ENCODE measurements at places on chromosomes 1 and 21.
A peak's percentile ranks its signal among the peaks of the same experiment; 100 is the strongest.

DNA sequence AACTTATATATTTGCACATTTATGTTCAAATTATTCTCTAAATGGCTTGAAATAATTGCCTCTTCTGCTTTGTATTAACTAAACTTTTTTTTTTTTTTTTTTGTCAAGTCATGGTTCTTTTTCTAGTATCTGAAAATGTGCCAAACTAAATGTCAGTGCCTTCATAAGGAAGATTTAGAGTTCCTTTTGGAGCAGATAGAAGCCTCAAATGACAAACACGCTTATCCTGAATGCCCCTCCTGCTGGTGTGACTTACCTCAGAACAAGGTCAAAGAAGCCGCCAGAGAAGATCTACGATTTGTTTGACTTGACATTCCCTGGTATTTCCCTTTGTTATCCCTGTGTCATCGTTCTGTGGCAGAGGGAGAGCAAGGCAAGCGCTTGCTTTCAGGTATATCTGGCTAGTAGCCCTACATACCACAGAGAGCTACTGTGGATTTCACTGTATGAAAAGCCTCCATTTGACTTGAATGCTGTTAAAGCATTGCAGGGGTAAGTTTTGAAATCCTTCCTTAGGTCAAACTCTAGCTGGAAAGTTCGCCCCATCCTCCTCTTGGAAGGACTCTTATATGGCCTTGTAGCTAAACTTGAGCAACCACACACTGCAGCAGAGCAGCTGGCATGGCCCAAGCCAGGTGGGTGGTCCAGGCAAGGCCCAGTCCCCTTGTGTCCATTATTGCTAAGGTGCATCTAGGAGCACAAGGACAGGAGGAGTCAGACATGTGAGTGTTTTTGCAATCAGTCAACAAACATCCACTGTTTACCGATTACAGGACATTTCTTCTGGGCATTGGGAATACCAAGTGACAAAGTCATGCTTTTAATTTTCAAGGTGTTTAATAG, 285.4 kb upstream of the USP25 start:
- DNase-seq, result no peak

DNA sequence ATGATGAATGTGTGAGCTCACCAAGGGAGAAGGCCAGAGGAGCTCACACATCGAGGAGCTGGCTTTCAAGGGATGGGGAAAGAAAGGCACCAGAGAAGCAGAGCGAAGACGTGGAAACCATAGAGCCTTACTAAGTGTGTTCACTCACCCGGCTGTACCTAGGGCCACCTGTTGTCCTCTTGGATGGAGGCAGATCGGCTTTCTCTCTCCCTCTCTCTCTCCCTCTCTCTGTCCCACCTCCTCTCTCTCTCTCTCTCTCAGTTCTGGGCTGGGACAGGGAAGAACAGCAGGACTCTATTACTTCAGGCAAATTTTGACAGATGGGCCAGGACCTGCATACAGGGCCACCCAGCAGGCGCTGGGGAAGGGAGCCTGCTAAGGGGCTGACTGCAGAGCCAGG, 64.8 kb downstream of the HIVEP3 start:
- DNase-seq, result no peak

DNA sequence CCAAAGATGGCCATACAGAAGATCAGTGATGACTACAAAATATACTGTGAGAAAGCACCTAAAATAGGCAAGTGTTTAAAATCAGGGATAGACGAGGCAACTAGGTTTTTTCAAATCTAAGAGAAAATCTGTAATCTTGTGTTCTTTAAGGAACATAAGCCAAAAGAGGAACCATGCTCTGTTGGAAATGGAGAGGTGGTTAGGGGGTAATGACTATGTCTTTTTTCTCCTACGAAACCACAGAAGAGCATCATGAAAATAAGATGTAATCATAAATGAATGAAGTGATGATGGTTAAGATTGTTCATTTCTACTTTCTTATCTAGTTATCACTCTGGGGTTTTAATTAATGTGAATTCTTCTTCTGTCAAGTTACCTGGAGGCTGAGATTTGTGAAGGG, 43.1 kb downstream of the RGSL1 start:
- DNase-seq, result no peak

GRCh38 chr1:30035522-30036228, 687.7 kb downstream of the MATN1 start:
- DNase-seq, result no peak

- no peak for DNase-seq
Measured at GRCh38 chr1:11394592-11395245, 84.2 kb upstream of the DISP3 start.

DNA sequence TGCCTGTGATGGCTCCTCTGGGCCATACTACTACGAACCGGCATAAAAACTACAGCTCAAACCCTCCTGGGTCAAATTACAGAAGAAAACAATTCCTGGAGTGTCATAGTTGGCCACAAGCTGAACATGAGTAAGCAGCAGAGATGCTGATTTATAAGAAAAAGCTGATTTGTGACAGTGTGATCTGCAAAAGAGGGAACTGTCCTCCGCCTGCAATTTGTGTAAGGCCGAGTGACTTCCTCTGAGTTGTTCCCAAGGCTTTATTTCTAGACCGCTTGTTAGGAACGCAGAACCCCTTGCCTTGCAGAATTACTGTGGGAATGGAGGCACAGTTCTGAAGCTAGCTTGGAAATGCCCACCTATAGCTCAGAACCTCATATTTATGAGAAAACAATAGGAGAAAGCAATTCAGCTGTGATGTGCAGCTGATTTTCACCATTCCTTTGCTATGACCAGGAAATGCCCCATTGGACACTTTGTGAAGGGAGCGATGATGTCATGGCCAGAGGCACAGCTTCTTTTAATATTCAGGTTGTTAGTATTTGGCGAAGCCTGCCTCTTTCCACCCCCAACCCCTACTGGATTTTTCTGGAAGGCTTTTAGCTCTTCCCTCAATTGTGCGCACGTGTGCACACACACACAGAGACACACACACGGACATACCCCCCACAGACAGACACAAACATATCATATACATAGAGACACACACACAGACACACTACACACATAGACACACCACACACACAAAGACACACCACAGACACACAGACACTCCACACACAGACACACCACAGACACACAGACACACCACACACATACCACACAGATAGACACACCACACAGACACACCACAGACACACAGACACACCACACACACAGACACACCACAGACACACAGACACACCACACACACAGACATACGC, 47.6 kb downstream of the IER5 start:
- no peak for DNase-seq

DNA sequence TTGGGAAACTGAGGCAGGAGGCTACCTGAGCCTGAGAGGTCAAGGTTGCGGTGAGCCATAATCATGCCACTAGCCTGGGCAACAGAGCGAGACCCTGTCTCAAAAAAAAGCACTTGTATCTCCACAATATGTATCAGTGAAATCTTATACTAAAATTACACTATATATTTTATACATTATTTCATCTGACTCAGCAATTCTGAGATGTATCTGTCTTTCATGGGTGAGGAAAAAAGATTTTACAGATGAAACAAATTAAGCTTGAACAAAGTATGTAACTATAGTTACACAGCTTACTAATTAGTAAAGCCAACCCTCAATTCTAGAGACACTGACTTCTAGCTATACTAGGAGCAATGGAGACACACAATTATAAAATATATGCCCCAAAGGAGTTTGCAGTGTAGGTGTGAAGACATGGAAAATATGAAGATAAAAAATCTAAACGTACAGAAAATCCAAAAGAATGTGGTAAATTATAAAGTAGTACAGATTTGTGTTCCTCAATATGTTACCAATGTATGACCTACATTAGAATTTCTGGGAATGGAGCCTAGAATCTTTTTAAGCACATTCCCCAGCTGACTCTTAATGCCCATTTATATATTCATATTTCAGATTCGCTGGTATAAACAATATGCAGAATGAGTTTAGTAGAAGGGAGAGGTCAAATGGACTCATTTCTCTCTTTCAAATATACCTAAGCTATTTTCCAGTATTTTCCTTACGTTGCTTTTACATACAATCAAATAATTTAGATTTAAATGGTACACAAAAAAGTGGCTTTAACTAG, 14.6 kb downstream of the GTF2B start:
- no peak for DNase-seq

GRCh38 chr1:180236698-180237509, 6.8 kb downstream of the LHX4 start:
- no peak for DNase-seq

DNA sequence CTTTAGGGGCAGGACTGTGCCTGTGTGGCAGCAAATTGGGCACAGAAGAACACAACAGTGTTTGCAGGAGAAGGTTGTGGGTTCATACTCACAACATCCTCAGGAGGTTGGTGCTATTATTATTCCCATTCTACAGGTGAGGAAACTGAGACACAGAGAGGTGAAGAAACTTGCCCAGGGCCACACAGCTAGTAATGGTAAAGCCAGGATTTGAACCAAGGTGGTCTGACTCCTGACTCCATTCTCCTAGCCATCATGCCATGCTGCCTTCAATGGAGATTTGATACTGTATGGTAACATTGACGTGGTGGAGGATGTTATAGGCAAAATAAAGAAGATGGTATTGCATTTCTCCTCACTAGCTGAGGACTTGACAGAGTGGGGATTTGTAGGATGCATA, 334.2 kb downstream of the RPS6KC1 start:
- no peak for DNase-seq

- no peak for DNase-seq
Measured at GRCh38 chr1:44693159-44693558, 18.6 kb downstream of the ARMH1 start.

- no peak for DNase-seq
Measured at GRCh38 chr1:29243871-29244200, 7.5 kb downstream of the PTPRU start.

- DNase-seq, result no peak
Measured at GRCh38 chr1:36506276-36506920, 23.7 kb upstream of the CSF3R start.

DNA sequence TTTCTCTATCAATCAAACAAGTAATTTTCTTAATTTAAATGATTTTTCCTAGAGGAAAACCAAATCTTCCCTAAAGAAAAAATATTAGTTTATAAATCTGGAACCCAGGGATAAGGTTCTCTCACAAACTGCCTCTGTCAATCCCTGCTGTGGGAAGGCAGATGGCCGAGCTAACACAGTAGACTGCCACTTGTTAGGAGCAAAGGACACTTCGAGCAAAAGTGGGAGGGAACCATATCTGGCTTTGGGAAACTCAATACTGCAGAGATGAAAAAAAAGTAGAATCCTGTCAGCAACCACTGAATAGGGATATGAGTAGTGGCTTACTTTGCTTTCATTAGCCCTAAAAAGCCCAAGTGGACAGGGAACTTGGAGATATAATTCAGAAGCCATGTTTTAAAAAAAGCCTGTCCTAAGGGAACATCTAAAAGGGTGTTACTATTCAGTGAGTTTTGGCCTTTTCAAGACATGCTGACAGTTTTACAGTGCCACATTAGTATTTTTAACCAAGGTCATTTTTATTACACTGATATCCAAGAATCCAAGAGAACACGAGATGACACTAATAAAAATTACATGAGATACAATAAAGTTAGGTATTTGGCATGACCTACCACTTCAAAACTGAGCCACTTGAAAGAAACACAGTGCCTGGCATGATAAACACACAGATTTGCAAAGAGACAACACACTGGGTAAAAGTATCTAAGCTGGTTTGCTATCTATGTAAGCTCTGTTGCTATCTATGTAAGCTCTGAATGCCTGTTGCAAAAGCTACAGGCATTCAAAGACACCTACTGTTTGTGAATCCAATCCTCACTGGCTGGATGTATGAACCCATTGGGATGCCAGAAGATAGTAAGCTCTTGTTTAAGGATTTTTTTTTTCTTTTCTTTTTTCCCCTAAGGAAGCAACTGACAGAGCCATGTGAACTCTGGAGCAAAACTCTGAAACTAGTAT, 21.4 kb downstream of the TEX38 start:
- no peak for DNase-seq

DNA sequence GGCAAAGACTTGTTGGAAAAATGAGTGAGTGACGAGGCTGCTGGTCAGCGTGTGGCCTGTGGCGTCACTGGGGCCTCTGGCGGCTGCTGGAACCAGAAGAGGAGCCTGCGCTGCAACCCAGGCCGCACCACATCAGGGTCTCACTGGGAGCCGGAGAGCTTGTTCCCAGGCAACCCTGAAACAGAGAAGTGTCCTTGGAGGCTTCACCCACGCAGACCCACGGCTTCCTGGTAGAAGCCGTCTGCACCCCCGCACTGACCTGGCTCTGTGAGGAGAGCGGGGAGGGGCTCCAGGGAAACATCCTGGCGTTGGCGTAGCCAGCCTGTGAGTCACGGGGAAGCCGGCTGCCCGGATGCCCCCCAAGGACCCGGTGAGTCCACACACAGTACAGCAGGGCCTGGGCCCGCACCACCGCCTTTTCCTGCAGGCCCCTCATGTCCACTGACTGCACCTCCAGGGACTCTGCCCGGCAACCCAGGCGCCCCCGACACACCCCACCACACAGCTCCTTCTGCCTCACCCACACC, 57.4 kb downstream of the COL6A1 start:
- no peak for DNase-seq

GRCh38 chr1:99525331-99525730, 120.6 kb upstream of the PALMD start:
- no peak for DNase-seq

- DNase-seq, result peak; percentile 74
Measured at GRCh38 chr1:206557636-206558473, 50.5 kb downstream of the RASSF5 start.

DNA sequence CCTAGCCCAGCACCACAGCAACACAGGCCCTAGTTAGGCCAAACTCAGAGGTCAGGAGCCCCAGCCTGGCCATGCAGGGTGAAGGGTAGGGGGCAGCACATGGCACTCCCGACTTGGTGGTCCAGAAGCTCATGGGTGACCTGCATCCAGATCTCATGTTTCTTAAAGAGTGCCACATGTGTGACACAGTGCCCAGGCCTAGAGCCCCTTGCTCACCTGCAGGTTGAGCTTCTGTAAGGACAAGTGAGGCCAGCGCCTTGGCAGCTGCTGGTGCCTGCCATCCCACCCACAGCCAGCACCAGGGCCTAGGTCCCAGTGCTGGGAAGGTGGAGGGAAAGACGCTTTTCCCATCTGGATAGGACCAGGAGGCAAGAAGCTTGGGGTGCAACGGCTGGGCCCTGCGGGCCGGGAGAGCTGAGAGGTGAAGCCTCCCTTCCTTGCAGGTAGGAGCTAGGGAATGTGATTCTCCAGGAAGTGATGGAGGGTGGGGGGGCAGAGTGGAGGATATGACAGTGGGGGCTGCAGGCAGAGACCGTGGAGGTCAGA, 6.5 kb downstream of the SHISA4 start:
- no peak for DNase-seq

GRCh38 chr1:55217226-55217986, 2.2 kb upstream of the USP24 start:
- no peak for DNase-seq

- no peak for DNase-seq
Measured at GRCh38 chr1:243706563-243706962, 143.5 kb downstream of the AKT3 start.

DNA sequence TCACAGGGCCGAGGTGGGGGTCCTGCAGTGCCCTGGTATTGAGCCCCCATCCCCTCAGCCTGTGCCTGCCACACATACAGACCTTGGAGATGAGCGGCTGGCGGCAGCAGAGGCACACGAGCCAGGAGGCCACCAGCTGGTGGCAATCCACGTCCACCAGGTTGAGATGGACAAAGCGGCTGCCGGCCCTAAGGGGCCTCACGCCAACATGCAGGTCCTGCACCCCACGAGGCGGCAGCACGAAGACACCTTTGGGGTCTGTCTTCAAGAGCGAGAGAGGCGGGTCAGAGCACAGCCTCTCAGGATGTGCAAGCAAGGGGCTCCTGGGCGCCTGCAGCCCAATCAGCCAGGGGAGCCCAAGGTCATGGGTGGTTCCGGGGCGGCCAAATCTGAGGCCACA, 128.0 kb downstream of the NPHP4 start:
- no peak for DNase-seq
